ENCODE measurements at places on chromosomes 4 and X.

- no peak for DNase-seq
Measured at GRCh38 chr4:2647403-2648158, 108.6 kb downstream of the TNIP2 start.

DNA sequence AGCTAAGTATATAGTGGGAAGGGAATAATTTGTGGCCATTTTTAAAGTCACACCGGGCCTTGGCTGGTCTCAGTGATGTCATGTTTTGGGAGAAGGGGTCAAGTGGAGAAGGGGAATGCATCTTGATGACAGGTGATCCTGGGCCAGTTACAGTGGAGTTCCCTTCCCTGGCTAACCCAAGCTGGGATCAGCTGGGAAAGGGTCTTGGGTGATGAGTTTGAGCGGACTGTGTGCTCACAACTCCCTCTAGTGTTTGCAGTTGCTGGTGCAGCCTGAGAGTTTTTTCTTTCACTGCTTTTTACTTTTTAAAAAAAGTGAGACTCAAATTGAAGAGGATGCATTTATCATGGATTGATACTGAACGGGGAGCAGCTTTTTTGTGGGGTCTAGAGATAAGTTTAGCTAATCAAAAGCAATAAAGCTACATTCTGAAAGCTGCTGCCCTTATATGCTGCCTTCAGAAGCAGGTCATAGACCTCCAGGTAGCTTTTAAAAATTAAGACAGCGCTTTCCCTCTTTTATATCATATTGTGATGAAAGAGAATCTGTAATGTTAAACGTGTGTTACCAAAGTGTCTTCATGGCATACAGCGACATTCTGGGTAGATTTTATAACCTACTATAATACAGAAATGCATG, 164.7 kb downstream of the DCLK2 start:
- no peak for DNase-seq

GRCh38 chr4:182929296-182929695, 12.1 kb upstream of the DCTD start:
- peak; percentile 75 for DNase-seq

DNA sequence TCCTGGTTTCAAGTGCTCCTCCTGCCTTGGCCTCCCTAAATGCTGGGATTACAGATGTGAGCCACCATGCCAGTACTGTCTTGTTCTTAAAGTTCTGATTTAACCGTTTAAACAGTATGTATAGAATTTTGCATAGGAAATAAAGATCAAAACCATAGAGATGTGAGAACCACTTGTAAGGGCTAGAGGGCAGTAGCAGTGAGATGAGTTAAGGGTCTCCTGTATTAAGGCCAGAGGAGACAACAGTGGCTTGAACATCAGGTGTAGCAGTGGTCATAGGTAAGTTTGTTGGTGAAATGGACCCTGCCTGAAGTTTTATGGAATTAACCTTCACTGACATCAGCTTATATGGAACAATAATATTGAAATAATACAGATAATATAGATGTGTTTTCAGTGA, 155.7 kb downstream of the SLC4A4 start:
- DNase-seq = no peak

- no peak for DNase-seq
Measured at GRCh38 chr4:244471-244870, 60.8 kb downstream of the ZNF732 start.

DNA sequence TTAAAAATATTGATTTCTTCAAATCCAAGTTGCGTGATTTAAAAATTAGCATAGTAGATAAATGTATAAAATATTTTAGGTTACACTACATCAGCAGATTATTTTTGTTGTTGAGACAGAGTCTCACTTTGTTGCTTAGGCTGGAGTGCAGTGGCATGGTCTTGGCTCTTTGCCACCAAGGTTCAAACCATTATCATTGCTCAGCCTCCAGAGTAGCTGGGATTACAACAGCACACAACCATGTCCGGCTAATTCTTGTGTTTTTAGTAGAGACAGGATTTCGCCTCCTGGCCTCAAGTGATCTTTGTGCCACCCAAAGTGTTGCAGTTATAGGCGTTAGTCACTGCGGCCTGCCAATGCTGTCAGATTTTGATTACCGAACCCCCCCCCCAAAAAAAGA, 1390.5 kb upstream of the TENM3 start:
- DNase-seq = no peak

- no peak for DNase-seq
Measured at GRCh38 chr4:138374947-138375346, 132.8 kb upstream of the SLC7A11 start.

DNA sequence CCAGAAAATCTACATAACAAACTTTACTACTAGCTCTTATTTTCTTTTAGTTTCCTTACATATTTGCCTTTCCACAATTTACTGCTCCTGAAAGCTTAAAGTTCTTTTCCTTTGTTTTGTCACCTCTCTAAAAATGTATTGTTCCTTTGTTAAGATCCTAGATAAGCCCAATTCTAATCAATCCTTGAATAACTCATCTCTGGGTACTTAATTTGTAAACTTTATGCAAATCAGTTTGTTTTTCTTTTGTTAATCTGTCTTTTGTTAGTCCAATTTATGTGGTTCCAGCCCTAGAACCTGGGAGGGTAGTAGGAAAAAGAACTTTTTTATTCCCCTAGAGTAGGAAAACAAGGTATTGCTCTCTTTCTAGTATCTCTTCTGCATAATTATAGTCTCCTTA, 444.7 kb downstream of the PCDH10 start:
- no peak for DNase-seq

- DNase-seq = no peak
Measured at GRCh38 chr4:97819294-97819693, 324.0 kb downstream of the STPG2 start.

- DNase-seq = no peak
Measured at GRCh38 chr4:136009258-136009832, 1522.9 kb downstream of the PCDH18 start.

DNA sequence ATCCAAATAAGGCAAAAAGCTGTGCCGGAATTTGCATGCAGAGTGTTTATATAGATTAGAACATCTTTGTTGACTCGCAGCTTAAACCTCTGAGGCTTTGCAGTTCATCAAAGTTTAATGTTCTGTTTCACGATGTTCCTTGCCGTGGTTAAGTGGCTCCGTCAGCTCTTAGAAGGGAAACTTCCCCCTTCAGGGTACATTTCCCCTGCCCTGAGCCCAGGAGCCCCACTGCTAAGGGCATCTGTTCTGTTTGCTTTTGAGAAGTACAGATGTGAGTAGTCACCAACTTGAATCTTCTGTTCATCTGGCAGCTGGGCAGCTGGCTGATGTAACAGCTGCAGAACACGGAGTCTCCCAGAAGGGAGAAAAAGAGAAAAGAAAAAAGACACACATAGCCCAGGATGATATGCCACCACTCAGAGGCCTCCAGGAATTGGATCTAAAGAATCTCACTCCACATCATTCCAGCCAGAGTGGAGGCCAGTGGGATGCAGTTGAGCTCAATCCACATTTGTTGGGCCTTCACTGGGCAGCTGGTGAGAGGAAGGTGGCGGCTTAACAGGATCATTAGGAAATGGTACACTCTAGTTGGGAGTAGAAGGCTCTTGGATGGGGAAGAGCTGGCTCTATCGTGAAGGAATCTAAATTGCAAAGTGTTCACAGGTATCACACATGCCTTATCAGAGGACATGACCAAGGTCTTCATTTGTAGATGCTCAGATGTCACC, 178.7 kb upstream of the RBPJ start:
- no peak for DNase-seq

- DNase-seq = no peak
Measured at GRCh38 chr4:85430697-85431096, 44.3 kb upstream of the ARHGAP24 start.

DNA sequence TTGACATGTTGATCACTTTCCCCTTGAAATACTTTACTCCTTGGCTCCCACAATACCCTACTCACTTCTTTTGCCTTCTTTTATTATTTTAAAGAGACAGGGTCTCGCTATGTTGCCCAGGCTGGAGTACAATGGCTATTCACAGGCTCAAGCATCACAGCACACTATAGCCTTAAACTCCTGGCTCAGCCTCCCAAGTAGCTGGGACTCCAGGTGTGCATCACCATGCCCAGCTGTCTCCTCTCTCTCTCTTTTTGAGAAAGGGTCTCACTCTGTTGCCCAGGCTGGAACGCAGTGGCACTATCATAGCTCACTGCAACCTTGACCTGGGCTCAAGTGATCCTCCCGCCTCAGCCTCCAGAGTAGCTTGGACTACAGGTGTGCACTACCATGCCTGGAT, 51.6 kb downstream of the SUPT20HL2 start:
- DNase-seq = no peak

GRCh38 chr4:37535872-37536271, 150.3 kb downstream of the RELL1 start:
- no peak for DNase-seq

GRCh38 chr4:66741081-66741480, 804.2 kb downstream of the CENPC start:
- DNase-seq = no peak

DNA sequence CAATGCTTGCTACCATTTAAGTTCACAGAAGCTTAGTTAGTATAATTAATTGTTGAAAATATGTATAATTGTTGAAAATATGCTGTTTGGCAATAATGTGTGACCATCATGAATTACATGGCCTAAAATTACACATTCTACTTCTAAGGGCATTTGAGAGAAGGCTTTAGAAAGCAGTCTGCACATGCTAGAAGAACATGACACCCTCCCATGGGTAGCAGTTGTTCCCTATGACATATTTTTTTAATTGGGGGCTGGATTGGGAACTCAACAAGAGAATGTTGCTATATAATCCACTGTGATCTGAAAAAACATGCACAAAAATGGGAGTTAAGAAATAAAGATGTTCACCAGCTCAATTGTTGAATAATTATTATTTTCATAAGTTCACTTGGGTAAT, 331.4 kb downstream of the ARHGAP24 start:
- DNase-seq = no peak

DNA sequence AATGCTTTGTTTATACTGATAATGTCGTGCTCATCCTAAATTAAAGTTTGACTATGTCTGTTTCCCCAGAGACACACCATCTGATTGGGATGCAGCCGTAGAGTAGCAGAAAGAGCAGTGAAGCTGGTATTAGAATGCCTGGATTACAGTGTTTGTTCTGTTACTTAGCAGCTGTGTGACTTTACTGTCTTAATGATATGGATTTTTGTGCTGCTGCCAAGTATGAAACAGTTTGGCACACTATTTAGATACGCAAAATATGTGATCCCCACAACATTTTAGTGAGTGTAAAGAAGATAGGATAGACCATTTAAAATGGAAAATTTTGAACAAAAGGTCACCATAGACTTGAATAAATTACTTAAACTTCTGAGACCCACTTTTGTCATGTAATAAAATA, 1.2 kb upstream of the CHIC1 start:
- DNase-seq = no peak

DNA sequence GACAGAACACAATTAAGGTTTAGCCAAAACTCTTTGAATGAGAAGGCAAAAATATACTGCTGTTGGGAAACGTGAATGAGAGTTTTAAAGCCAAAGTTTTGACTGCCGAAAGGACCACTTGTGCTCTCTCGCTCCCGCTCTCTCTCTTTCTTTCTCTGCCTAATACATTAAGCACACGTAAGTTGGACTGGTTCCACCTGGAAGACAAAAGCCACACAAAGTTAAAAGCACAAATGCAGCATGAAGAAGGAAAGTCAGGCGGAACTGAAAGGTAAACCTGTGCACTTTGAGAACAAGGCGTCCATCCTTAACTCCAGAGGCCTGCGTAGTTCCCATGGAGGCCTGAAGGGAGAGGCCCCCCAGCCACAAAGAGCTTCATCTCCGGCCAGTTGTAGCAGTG, 1.9 kb downstream of the DCAF12L2 start:
- no peak for DNase-seq

DNA sequence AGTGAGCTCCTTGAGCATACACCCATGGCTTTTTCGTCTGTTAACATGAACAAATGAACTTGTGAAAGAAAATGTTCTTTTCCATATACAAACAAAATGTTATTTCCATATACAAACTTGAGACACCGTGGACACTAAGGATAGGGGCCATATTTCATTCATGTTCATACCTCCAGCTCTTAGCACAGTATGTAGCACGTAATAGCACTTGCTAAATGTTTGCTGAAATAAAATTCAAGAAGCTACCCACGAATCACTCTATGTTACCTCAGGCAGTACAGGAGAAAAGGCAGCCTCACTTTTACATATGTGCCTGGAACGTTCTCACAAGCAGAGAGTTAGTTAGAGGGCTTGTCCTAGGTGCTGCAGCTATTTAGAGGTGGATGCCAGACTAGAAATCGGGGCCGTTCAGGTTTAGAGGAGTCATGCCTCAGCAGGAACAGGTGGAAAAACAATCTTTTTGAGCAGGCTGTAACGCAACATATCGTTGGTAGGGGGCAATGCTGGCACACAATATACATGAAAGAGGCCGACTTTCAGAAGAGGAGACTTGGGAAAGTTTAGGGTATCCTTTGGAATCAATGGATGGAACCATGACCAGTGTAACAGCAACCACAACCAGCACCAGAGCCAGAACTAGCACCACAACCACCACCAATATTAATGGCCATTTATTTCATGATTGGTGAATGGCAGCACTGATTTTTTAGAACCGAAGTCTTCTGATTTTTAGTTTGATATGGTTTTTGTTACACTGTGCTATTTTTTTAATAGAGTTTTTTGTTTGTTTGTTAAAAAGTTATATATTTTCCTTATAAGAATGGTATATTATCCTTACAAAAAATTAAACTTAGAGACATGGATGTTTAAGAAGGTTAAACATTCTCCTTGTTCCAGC, 14.8 kb upstream of the PAQR3 start:
- DNase-seq = no peak

GRCh38 chr4:140485939-140486338, 12.2 kb downstream of the MGAT4D start:
- DNase-seq = no peak

GRCh38 chr4:70721747-70722146, at the start of gene RUFY3:
RUFY3 (plus strand) TSS chr4:70721964; CDS start chr4:70722574, 610 bp downstream.
- peak; percentile 89 for DNase-seq

DNA sequence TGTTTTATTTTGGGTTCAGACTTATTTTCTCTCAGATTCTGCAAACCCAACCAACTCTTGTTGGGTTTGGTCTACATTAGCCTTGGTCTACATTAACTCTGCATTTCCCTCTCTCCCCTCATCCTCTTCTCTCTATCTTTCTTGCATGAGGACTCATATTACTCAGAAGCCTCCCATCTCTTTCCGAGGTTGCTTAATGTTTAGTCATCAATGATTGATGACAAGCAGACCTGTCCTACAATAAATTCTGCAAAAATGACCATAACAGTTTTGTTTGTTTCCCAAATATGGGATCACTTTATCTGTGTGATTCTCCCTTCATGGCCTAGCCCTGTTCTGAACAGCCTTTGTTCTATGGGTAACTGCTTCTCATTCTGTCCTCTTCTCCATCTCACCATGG, 75.2 kb downstream of the GABRB1 start:
- DNase-seq = no peak

DNA sequence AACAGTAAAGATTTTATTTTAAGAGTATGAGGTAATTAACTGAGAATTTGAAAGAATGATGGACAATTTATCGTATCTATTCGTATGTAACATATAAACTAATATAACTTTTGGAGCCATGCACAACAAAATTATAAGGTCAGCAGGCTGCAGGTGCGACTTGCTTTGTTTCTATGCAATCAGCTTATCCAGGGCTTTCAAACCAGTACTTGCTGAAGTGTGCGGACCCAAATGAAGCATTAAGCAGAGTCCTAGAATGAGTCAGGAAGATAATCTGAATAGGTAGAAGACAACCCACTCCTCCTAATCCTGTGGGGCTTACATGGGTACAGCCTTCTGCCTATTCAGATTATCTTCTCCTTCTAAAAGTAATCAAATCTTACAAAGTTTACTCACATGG, 2.1 kb downstream of the NSD2 start:
- no peak for DNase-seq

GRCh38 chr4:135240796-135241195, 1039.2 kb upstream of the PABPC4L start:
- DNase-seq = no peak

GRCh38 chrX:135977611-135978010, 3.8 kb upstream of the MMGT1 start:
- DNase-seq = no peak
